ENCODE measurements at places on chromosomes 11 and 22.

GRCh38 chr11:70546191-70546940 lies 148.0 kb downstream of the CTTN start:
- no peak for DNase-seq

GRCh38 chr11:132099692-132100091 lies 729.3 kb downstream of the NTM start:
- DNase-seq = peak; percentile 17

- DNase-seq = no peak
These were observed 21.9 kb upstream of the TMPRSS4 start for GRCh38 chr11:118054712-118055640.

DNA sequence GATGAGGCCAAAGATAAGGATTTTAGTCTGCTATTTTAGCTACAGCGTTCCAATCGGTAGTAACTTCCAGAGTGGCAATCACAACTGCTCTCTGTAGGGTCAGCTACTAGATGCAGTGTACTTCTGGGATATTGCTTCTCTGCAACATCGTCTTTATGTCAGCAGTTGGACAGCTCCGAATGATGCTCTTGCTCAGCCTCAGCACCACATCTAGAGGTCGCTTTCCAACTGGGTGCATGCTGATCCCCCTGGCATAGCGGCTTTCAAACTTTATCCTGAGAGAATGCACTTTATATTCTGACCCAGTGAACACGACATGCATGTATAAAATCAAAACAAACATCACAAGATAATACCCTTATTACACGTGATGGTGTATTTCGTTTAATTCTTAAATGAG lies 219.6 kb downstream of the C11orf87 start:
- DNase-seq = peak; percentile 48

DNA sequence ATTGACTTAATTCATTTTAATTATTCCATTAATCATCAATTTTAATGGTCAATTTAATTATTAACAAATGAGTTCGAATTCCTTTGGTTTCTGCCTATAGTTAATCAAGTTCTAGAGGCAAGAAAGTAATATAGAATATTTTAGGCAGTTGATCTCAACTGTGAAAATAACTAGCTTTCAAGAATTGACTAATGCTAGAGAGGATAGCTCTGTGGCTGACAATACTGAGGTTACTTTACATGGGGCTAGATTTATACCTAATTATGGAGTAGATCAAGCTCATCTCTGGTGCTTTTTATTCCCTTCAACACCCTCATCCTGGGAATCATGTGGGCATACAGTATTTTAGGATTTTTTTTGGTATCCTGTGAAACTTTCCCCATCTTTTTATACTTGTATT lies 259.4 kb downstream of the GRM5 start:
- no peak for DNase-seq

DNA sequence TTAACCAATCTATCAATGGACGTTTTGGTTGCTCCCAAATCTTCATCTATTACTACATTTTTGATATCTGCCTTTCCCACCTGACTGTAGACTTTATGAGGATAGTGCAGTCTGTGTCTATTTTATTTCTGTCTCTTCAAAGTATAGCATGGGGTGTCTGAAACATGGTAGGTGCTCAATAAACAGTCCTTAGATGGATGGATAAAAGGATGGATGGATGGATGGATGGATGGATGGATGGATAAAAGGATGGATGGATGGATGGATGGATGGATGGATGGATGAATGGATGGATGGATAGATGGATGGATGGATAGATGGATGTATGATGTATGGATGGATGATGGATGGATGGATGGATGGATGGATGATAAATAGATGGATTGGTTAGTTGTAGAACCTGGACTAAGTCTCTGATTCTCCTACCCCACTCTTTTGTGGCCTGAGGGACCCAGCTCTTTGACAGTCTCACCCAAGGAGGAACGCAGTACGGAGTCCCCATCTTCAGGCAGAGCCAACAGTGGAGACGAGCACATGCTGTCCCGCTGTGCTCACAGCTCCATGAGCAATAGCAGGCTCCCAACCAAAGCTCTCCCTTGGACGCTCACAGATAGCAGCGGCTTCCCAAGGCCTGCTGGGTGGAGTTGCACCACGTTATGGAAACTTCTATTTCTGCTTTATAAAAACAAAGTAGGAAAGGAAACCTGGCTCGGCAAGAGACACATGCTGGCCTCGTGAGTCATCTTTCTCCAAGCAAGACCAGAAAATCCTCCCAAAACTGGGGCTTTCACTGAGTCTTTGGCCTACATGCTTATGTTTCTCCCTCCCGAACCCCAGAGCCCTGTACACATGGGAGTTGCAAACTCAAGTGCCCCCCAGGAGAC lies 448.0 kb downstream of the MIAT start:
- DNase-seq = no peak

GRCh38 chr11:122050021-122050690 lies 65.9 kb downstream of the BLID start:
- no peak for DNase-seq

GRCh38 chr11:130894322-130895025 lies 21.8 kb downstream of the SNX19 start:
- DNase-seq = peak; percentile 76

DNA sequence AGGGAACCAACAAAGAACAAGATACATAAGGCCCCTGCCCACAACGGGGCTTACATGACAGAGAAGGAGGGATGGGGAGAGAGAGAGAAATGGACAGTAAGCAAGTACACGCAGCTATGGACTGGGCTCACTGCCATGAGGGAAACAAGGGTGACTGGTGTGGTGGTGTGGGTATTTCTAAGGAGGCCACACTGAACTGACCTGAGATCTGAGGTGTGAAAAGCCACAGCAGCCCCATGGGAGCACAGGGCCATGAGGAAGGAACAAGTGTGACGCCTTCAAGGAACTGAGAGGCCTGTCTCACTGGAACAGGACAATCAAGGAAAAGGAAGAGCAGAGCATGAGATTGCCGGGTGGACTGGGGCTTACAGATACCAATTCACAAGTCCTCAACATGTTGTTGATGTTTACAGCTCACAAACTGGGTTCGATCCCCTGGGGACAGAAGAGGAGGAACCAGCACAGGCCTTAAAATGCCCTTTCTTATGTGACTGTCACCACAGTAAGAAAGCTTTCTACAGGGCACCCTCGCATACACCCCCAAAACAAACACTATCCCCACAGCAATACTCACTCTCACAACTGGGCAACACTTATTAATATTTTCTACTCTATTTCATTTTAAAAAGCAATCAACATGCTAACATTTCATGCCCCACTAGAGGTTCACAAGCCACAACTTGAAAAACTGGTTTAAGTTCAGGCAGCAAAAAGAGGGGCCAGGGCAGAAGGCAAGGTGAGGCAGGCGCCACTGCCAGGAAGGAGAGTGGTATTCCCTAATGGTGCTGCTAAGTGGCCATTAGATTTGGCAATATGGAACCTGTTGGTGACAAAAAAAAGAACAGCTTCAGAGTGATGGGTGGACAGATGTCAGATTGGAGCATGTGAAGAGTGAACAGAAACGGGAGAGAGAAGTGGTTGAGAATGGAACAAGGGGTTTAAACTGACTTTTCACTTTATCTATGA lies 39.1 kb downstream of the TCIRG1 start:
- no peak for DNase-seq

DNA sequence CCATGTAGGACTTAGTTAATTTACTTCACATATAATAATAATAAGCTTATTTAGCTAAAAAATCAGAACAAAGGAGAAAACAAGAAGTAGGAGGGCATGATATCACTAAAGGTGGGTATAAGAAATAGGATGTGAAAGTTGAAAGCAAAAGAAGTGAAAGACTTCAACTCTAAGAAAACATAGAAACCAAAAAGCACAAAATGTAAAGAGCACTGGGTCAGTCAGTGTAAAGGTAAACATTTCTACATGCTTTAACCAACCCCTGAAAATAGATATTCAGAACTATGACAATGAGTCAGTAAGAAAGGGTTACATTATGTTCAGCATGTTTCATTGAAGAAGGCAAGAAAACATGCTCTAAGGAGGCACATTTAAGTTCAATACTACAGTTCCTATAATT lies 298.8 kb downstream of the SWAP70 start:
- DNase-seq = no peak

DNA sequence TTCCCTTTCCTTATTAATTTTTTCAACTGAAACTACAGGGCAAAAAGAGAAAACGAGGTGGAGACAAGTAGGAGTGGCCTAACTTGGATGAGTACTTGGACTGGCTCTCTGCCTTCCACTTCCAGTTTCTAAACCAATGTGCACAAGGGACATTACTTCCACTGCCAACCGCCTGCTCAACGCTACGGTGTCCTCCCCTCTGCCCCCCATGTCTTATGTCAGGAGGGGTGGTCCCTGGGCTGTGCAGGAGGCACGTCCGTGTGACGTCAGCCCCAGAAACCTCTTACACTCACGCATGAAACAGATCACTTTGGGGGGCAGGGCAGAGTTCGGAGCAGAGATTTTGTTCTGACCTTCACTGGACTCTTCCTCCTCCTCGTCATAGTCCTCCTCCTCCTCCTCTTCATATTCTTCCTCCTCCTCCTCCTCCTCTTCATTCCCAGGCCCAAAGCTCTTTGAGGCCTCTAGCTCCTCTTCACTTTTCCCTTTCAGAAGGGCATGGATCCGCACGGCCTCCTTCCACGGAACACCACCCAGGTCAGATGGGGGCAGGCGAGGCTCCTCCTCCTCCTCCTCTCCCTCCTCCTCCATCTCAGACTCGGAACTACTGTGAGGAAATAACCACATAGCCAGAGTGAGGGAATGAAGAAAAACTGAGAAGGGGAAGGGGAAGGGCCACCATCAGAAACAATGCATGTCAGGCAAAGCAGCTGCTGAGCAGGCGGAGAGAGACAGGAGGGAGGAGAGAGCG lies 57.4 kb upstream of the BID start:
- DNase-seq = no peak

GRCh38 chr11:10486161-10486840 lies 31.2 kb downstream of the AMPD3 start:
- no peak for DNase-seq

DNA sequence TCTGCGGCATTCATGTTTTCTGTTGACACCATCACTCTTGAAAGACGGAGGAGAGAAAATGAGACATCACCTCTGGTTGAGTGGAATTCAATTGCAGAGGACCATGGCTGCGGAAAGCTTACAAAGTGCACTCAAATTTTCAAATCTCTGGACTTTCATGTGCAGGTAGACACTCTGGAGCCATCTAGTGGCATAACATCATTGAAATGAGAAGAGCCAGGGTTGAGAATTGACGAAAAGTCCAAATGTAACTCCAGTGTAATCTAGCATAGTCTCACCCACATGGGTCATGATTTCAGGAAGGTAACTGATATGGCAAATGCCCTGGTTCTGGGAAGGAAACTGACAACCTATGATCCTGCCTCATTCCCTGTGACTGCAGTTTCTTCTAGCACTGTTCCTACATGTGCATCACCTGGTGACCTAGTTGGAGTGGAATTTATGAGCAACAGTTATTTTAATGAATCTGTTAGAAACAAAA lies 687.8 kb downstream of the KCNA4 start:
- peak; percentile 27 for DNase-seq

GRCh38 chr22:42145175-42145574 lies 14.6 kb upstream of the CYP2D6 start:
- DNase-seq = no peak

- no peak for DNase-seq
These were observed 109.1 kb downstream of the RASSF10 start for GRCh38 chr11:13118194-13118593.

DNA sequence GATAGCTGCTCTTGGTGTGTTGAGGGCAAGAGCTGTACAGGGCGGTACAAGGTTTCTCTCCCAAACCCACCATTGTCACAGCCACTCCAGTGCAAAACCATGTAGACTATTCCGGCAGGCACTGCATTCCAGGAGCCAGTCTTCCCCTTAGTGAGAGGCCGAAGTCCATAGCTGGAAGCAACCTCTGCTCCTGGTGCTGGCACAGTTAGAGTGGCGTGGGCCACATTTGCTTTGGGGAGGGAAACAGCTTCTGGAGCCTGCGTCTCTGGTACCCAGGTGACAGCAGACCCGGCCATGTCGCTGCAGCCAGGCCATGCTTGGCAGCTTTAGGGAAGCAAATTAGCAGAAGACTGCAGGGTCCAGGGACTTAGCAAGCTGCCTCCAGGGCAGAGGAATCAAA lies 788.0 kb downstream of the BRD1 start:
- no peak for DNase-seq

DNA sequence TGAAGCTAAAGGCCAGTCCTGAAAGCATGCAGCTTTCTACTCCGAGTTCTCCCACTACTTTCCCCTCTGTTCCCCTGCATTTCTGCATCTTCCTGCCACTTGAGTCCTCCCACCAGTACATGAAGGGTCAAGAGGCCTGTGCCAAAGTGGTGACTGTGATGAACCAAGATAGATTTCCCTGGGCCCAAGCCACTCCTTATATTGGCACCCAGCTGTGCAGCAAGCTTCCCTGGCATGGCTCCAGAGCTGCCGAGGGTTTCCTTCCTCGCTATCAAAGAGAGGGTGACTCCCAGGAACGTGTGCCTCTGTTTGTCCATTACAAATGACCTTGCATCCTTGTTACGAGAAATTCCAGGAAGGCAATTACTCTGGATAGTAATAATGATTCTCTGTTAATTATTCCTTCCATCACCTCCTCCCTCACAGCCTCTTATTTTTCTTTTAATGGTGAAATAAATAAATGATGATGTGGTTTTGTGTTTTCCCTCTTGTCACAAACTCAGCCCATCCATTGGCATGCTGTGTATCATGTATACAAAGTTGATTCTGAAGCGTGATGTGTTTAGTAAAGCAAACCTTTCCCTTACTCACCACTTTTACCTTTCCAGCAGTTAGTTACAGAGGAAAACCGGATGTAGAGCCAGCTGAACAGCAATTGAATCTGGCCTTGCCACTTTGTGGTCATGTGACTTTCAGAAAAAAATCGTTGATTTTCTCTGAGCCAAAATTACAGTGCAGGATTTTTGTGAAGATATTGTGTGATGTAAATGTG lies 8.3 kb downstream of the SRSF8 start:
- DNase-seq = no peak

GRCh38 chr11:84383576-84383975 lies 1097.4 kb upstream of the CCDC90B start:
- DNase-seq = no peak

DNA sequence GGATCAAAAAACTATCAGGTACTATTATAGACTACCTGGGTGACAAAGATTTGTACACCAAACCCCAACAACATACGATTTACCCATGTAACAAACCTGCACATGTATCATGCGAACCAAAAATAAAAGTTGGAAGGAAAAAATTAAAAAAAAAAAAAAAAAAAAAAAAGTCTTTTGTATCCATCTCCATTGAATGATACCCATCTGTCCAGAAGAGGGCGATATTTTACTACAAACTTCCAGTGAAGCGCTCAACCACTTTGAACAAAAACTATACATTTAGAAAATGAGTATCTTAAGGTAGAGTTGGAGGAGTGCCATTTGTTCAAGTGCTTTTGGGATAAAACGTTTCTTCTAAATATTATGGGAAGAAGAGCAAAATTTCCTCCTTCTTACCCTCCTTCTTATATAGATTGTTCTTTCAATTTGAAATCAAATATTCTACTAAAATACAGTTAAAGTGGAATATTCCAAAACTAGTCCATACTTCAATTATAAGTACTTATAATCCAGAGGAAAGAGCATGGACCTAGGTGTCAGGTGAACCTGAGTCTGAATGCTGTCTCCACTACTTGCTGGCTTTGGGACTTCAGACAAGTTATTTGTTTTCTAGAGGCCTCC lies 23.3 kb downstream of the ARL14EP start:
- peak; percentile 58 for DNase-seq
